ENCODE measurements at places on chromosomes 6 and 20.

DNA sequence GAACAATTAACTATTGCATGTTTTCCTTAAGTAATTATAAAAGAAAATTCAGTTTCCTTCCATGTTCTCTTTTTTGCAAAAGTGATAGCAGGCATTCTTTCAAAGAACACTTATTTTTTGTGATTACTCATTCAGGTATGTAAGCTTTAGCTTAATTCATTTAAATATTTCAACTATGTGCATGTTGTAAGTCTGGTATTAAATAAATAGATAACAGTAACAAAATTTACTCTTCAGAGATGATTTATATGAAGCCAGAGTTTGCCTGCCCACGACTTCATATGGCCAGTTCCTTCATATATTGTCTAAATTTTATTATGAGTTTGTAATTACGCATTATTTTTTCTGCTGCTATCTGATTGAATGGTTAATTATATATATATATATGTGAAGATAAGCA is 110.9 kb downstream of the ADGRG6 start:
- DNase-seq = no peak

- no peak for DNase-seq
Observed at GRCh38 chr6:36334832-36335459, 1.7 kb downstream of the BNIP5 start.

DNA sequence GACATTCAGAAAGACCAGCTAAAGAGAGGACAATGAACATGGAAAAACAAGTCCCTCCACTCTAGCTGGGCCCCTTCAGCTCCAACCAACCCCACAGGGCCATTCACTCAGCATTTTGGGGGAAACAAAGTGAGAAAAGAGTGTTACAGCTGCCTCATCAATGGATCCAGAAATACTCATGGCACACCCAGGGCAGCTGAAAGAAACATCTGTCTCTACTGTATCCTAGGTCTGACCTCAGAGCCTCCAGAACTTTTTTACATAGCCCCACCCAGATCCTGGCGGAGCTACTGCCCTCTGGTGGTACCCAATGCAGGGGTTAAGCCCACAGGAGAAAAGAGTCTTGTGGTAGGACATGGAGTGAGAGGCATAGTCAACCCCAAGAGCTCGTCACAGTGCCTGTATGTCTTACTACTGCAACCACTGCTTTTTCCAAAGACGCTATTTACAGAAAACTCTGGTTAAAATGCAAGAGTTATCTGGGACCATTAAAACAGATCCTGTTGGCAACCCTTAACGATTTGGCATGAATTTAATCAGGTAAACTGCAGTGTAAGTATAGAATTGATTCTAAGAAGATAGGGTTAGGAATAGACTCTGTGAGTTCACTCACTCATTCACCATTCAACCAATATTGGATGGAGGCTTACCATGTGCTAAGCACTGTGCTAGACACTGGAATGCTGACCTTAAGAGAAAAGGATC is 37.4 kb upstream of the FAM83C start:
- DNase-seq = peak; percentile 70

- no peak for DNase-seq
Observed at GRCh38 chr6:1817033-1817761, 207.5 kb downstream of the FOXC1 start.

- no peak for DNase-seq
Observed at GRCh38 chr6:41427642-41428335, 92.4 kb downstream of the NCR2 start.

DNA sequence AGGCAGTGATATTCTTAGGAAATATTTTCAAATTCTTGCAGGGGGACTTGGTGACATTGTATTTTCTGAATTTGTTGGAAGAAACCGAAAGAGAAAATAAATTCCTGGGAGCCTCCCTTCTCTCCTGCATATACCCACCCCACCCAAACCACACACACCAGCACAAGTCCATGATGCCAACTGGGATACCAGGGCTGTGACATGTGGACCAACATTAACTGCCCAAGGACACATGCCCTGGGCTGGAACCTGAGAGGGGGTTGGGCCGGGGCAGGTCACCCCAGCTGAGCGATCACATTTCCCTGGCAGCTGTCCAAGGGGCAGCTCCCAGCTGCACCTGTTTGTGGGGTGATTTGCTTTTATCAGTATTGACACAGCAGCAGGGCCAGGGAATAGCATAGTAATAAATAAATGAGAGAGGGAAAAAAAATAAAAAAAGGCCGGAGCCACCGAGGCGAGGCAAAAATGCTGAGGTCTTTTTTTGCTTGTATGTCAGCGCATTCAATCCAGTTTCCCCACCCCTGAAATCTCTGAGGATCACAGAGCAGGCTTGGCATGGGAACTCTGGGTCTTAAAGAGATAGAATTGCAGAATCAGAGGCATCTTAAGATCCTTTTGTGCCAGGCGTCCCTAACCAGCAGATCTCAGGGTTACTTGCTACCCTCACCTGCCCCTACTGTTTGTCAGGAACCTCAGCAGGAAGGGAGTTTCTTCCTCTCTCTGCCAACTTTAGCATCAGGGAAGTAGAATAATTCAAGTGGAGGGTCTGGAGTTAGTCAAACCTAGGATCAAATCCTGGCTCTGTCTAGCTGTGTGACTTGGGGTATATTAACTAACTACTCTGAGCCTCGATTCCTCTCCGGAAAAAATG is 66.5 kb upstream of the PIM1 start:
- no peak for DNase-seq

DNA sequence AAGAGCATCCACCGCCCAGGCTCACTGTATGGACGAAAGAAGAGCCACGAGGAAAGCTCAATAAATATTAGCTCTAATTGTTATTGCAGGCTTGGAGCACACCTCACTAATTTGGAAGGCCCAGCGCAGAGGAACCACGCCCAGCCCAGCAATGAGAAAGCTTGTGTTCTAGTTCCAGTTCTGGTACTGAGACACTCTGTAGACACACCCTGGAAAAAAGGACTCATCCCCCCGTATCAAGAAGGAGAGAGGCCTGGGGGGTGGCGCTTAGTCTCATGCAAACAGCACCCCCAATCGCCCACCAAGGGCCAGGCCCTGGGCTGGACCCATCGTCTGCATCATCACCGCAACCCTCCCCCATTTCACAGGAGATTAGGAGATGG is 156.9 kb downstream of the BMP7 start:
- no peak for DNase-seq

DNA sequence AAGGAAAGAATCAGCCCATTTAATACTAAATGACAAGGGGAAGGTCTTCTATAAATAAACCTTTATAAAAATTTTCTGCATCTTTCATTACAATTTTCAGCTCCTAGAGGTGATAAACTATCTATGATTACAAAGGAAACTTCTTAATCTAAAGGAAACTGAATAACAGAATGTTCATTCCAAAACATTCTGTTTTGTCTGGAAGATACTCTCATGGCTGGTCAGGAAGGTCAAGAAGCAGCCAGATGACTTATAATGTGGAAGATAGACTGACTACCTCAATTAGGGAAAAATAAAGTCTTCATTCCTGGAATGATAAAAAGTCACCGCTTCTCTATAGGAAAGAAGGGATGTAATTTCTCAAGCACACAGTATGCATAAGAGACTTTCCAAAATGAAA is 131.3 kb downstream of the GMDS start:
- no peak for DNase-seq

DNA sequence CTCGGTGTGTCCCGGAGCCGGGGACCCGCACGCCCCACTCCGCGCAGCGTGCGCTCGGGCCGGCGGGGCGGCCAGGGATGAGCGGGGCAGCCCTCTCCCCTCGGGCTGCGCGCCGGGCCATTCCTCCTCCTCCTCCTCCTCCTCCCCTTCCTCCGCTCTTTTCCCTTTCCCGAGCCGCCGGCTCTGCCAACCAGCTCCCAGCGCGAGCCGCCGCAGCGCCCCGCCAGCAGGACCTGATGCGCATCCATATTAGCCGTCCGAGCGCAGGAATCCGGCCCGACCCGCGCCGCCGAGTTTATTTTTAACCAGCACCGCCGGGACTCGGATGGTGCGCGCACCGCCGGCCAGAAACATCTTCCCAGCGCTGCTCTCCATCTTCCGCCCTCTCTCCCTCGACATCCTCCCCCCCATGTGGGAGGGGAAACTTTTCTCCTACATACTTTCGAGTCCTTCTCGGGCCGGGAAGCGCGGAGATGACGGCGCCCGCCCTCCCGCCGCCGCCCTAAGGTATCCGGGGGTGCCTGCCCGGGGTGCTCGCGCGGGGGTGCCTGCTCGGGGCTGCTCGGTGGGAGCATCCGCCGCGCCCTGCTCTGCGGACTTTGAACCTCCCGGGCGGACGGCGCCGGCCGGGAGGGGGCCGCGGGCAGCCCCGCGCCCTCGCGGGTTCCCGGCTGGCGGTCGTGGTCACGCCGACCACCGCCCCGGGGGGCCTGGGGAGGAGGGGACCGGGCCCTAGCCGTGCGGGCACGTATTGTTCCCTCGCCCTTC is 619 bp downstream of the RREB1 start:
- DNase-seq = peak; percentile 23

All from stimulated activated CD4-positive, alpha-beta T cell treated with anti-CD3 and anti-CD28 coated beads, Interleukin-12 subunit alpha, Interleukin-12 subunit beta, amount 100 ng/mL, for 48 hours (primary cell).